ENCODE measurements at places on chromosomes 16 and 17. TPM values are rescaled to one million over a fixed set of nuclear protein-coding genes. Genes with fewer than 3 reads are reported as not detected.

GRCh38 chr17:633133-633532 is 81.5 kb downstream of the VPS53 start:
- no peak overlapping the region for H3K4me3 ChIP-seq
- H3K4me1 ChIP-seq, result no peaks in the 10 kb centered on the region
- DNase-seq, result no peak
- no peaks in the 10 kb centered on the region for H3K27me3 ChIP-seq
- peaks cover 38% of the 10 kb centered on the region for H3K36me3 ChIP-seq
- H3K27ac ChIP-seq, result no peak overlapping the region

- H3K27ac ChIP-seq, result no peak overlapping the region
- H3K4me3 ChIP-seq, result no peak overlapping the region
- peaks cover 4% of the 10 kb centered on the region for H3K4me1 ChIP-seq
- H3K36me3 ChIP-seq, result no peaks in the 10 kb centered on the region
- DNase-seq, result no peak
Measured at GRCh38 chr17:67434061-67434525, 57.0 kb downstream of the PITPNC1 start.

GRCh38 chr16:1724491-1724890 is 18.5 kb downstream of the MAPK8IP3 start:
- no peak overlapping the region for H3K4me3 ChIP-seq
- H3K4me1 ChIP-seq, result peaks cover 63% of the 10 kb centered on the region
- no peak overlapping the region for H3K27ac ChIP-seq
- H3K27me3 ChIP-seq, result no peaks in the 10 kb centered on the region

DNA sequence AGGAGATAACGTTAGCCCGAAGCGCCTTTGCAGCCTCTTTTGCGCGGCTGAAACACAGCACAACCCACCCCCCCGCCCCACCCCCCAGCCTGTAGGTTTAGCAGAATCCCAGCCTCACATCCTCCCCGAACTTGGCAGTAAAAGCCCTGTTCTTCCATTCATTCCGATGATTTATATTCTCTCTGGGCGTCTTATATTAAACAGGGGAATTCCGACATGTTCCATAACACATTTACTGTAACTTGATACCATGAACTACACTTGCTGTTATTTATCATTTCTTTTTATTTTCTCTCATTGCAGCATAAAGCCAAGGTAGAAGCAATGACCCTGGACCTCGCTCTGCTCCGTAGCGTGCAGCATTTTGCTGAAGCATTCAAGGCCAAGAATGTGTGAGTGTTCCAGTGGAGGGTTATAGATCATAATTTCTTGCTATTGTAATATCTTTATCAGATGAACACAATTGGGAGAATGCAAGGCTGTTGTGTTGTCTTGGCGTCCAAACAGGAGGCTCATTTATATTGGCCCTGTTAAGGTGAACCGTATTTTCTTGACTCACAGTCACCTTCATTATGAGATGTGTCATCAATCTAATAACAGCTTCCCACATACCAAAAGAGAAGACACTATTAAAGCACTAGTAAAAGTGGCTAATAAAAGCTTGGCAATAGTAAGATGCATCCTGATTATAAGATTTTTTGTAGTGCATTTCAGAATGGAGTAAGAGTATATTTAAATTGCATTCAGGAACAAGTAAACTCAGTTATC is 287.3 kb downstream of the WWOX start:
- no peaks in the 10 kb centered on the region for H3K27me3 ChIP-seq
- DNase-seq, result no peak
- no peak overlapping the region for H3K4me3 ChIP-seq
- no peaks in the 10 kb centered on the region for H3K4me1 ChIP-seq
- no peak overlapping the region for H3K27ac ChIP-seq

GRCh38 chr17:62892870-62893338 is 73.1 kb upstream of the TANC2 start:
- no peaks in the 10 kb centered on the region for H3K36me3 ChIP-seq
- no peak overlapping the region for H3K27ac ChIP-seq
- no peaks in the 10 kb centered on the region for H3K4me1 ChIP-seq
- H3K4me3 ChIP-seq, result no peak overlapping the region
- peaks cover 15% of the 10 kb centered on the region for H3K27me3 ChIP-seq

GRCh38 chr17:4446326-4447071 is 12.8 kb downstream of the SPNS3 start:
- DNase-seq, result no peak
- H3K4me3 ChIP-seq, result no peak overlapping the region
- H3K27me3 ChIP-seq, result peaks cover 2% of the 10 kb centered on the region

DNA sequence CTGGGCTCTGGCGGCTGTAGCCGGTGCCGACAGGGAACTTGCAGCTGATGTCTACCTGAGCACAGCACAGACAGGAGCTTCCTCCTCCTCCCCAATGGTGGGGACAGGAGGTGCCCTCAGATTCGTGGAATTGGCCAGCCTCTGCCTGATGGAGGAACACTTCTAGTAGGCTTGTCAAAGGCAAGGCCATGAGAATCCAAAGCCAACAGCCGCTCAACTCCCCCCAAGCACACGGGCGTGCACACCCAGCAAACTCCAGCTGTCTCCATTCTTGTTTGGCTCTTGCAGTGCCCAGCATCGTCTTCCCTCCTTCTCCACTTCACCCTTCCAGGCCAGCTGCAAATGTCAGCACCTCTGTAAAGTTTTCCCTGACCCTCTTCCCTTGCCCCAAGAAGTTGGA is 35.1 kb downstream of the SCNN1G start:
- H3K27ac ChIP-seq, result no peak overlapping the region
- peaks cover 8% of the 10 kb centered on the region for H3K4me1 ChIP-seq
- no peak for DNase-seq
- H3K27me3 ChIP-seq, result peaks cover 10% of the 10 kb centered on the region
- H3K4me3 ChIP-seq, result no peak overlapping the region
- H3K36me3 ChIP-seq, result no peaks in the 10 kb centered on the region

- DNase-seq, result no peak
- no peak overlapping the region for H3K4me3 ChIP-seq
- no peak overlapping the region for H3K27ac ChIP-seq
- no peaks in the 10 kb centered on the region for H3K4me1 ChIP-seq
Measured at GRCh38 chr16:6446370-6446769, 886.3 kb upstream of the RBFOX1 start.

DNA sequence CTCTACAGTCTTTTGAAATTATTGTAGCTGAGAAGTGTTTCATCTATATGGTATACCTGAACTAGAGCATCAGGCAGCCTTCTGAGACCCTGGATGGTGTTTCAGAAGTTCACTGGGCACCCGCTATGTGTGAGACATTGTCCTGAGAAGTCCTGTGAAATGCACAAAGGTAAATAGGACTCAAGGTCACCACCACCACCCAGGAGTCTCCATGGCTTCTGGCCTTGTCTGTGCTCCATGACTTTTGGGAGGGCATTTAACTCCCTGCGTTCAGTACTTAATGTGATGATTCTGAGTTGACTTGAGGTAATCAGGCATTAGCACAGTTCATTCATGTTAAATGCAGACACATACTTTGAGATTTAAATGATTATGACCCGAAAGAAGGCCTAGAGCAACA is 1.1 kb downstream of the MLYCD start:
- no peak for DNase-seq
- H3K4me1 ChIP-seq, result peaks cover 28% of the 10 kb centered on the region
- H3K27ac ChIP-seq, result peak overlapping the region; percentile 75
- H3K27me3 ChIP-seq, result peaks cover 10% of the 10 kb centered on the region

Gene SLC4A1
- 0.10 TPM for total RNA-seq

Gene ALOX15B
- total RNA-seq, result not detected

Gene CES1
- total RNA-seq, result not detected

Gene PPP1R1B
- not detected for total RNA-seq

Data from activated B cell treated with CpG ODN at 0.5 μM for 24 hours (primary cell).